ENCODE measurements at places on chromosomes 13 and 19.

DNA sequence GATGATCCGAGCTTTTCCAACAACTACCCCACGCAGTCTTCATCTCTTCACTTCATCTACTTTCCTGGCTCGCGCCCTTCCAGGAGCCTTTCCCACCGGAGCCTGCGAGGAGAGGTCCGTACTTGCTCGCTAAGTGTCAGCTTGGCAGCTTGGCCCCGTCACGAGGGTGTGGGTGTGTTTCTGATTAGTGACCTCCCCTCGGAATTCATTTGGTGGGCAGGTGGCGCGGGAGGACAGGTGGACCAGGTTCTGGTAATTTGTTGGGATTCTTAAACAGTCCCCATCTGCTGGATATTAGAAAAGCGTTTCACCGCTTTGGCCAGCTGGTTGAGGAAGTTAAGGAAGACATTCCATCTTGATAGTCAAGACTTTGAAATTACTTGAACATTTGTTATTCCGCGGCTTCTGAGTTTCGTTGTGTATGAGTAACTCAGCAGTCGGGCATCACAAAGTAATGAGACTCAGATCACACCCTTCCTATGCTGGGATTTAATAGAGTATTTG lies 515 bp downstream of the UFM1 start:
- peak; percentile 25 for DNase-seq

DNA sequence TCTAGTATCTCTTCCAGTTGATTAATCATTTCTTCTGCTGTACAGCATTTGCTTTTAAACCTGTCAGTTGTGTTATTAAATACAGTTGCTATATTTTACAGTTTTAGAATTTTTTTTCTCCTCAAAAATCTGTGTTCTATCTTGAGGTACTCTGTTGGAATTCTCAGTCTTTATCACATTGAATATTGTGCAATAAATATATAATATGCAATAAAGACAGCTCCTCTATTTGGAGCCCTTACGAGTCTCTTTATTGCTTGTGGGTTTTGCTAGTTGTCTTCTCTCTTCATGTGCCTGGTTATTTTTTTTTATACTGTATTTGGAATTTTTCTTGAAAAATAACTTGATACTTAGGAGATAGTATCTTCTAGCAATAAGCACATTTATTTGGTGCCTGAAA lies 51.7 kb downstream of the CDK8 start:
- no peak for DNase-seq

DNA sequence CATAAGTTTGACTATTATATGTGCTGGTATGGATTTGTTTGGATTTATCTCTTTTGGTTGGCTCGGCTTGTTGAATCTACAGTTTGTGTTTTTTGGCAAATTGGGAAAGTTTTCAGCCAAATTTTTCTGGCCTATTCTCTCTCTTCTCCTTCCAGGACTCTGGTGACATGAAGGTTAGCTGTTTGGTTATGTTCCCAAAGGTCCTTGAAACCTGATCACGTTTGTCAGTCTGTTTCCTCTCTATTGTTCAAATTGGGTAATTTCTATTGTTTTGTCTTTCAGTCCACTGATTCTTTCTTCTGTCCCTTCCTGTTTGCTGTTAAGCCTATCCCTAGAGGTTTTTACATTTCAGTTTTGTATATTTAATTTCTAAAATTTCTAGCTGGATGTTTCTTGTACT lies 81.5 kb upstream of the SHISA2 start:
- DNase-seq, result no peak

GRCh38 chr19:39190768-39191167 lies 6.0 kb upstream of the NCCRP1 start:
- no peak for DNase-seq

DNA sequence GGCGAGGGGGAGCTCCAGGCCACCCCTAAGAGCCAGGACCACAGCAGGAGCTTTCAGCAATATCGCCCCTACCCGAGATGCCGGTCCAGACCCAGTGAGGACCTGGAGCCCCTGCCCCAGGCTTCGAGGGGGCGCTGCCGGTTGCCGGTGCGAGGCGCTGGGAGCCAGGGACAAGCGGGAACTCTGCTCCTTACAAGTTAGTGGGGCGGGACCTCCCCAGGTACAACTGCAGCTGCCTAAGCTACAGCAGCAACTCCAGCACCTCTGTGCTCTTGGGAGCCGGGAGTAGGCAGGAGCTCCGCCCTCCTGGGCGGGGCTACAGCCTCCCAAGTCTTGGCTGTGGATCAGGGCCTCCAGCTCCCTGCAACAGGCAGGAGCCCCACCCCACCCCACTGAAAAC lies 15.2 kb upstream of the TSC22D1 start:
- no peak for DNase-seq

DNA sequence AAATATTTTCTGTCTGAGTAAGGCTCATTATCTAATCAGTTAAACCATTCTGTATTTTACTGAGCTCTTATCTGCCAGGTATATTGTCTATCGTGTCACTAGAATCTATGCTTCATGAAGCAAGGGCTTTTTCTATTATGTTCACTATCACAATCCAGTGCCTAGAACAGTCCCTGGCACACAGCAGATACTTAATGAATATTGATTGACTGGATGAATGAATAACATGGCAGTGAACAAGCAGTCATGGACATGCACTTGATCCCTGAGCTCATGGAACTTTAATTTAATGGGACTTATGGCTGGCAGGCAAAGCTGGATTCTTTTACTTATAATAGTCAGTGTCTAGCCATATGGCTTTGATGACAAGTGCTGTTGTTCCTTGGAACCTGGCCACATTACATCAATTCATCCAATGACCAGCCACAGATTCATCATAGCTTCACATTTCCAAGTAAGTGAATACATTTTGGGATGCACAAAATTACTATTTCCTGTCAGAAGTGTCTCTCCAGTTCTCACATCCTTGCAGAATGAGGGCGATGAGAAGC lies 214.8 kb downstream of the COG6 start:
- DNase-seq, result no peak

GRCh38 chr19:33405553-33406461 lies 32.3 kb downstream of the CEBPG start:
- no peak for DNase-seq

- no peak for DNase-seq
Observed at GRCh38 chr13:111251646-111252445, 68.6 kb upstream of the TEX29 start.
